ENCODE measurements at places on chromosomes 7 and 10.

DNA sequence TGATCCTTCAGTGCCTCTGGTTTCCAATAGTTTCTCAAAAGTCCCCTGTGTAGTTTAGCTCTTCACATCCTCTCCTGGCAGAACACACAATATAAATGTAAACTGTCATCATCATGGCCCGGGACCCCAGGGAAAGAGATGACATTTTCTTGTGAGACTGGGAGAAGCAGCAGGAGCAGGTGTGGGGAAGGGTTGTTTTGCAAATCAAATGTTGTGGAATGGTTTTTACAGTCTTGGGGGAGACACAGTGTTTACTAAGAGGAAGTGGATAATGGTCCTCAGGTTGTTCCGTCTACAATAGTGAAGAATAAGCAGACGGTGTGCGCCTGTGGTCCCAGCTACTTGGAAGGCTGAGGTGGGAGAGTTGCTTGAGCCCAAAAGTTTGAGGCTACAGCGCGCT, 159.1 kb downstream of the SEC23IP start:
- DNase-seq, result no peak

DNA sequence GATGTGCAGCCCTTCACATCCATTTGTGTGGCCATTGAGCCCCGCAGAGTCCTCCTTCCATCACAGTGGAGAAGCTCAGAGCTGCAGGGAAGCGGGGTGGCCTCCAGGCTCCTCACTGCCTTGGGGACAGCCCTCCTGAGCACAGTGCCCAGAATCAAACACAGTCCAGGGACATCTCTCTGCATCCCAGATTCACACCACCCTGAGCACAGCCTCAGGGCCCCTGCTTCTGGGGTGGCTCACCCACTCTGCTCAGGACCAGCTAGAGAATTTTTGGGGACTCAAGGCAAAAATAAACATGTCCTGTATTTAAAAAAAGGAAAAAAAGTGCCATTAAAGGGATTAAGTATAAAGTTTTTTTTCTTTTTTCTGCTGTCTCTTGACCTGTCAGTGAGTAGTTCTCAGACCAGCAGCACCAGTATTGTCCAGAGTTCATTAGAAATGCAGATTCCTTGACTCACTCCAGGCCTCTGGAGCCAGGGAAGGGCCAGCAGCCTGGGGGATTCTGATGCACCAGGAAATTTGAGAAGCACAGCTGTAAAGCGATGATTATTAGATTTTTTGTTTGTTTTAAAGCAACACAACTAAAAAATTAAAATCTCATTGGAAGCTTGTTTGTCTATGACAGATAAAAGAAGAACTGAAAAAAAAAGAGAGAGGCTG, 61.6 kb downstream of the ARHGAP22 start:
- no peak for DNase-seq

DNA sequence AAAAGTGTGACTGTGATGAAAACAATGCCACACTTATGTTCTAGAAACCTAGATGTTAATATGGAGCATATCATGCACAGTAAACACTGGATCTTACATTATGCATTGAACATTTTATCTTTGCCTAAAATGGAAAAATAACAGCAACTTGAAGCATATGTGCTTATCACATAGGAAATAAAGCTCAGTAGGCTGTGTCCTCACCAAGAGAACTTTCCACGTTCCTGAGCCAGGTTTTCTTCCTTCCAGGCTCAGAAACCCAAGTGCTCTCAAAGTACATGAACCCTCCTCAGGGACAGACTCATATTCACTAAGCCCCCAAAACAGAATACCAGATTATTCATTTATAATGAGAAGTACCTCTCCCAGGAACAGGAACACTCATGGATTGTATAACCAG, 79.4 kb upstream of the PRKAR2B start:
- no peak for DNase-seq

DNA sequence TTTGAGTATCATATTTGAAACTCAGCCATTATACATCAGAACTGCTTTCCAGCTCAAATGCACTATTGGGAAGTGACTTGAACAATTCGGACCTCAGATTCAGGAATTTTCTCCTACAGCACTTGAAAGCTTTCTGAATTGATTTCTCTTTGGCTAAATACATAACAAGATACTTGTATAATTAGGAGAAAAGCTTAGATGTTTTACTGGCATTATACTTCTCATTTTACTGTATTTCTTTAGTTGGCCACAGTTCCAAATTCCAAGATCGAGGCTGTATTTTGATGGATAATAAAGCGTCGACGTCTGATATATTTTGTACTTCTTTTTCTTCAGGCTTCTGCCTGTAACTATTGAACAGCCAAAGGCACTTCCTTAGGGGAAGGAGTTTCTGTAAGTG, 26.7 kb upstream of the LYZL2 start:
- DNase-seq, result no peak

DNA sequence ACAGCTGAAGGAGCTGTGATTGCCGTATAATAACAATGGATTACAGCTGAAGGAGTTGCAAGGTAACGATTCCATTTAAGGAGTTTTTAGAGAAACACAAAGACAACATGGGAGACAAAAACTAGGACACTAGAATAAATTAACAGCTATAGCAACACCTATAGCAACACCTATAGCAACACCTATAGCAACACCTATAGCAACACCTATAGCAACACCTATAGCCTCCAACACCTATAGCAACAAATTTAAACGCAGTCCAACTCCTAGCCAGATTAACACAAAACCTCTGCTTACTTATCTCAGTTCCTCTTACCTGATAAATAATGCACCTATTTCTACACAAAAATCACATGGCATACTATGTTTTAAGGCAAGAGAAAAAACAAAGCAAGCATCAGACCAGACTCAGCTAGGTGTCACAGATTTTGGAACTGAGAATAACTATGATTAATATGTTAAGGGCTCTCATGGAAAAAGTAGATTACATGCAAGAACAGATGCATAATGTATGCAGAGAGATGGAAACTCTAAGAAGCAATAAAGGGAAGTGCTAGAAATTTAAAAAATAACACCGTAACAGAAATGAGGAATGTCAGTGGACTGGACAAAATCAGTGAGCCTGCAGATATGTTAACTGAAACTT, 55.7 kb upstream of the SRPK2 start:
- no peak for DNase-seq

- DNase-seq, result no peak
These were observed 80.6 kb upstream of the LAMB4 start for GRCh38 chr7:108210796-108211195.

- DNase-seq, result no peak
These were observed 40.9 kb downstream of the FRMPD2 start for GRCh38 chr10:48233559-48234005.

GRCh38 chr10:24381235-24382010, 172.5 kb downstream of the KIAA1217 start:
- no peak for DNase-seq

DNA sequence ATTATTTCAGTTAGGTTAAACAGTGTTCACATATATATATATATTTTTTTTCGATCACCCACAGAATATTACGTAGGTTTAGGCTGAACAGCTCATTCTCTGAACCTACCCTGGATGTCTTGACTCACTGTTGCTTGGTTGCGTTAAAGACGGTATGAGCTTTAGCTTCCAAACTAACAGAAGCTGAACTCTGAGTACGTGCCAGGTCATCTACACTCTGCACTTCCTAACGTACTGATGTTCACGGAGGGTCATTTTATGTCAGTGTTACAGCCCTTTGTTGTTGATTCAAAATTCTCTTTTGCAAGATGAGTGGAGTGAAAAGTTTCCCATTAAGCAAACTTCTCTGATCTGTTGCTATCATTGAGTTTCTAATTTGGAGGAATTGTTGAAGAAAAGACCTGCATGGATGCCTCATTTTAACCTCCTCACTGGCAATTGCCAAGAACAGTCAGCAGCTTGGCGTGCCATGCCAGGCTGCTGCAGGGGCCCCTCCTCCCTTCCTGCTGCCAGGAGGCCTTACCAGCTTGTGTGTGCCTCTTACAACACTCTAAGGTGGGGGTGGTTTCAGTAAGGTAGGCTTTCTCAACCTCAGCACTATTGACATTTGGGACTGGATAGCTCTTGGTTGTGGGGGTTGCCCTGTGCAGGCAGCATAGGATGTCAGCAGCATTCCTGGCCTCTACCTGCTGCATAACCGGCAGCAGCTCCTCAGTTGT, 44.3 kb downstream of the INSYN2A start:
- no peak for DNase-seq

- no peak for DNase-seq
These were observed 978.6 kb downstream of the SORCS1 start for GRCh38 chr10:106185951-106186350.

DNA sequence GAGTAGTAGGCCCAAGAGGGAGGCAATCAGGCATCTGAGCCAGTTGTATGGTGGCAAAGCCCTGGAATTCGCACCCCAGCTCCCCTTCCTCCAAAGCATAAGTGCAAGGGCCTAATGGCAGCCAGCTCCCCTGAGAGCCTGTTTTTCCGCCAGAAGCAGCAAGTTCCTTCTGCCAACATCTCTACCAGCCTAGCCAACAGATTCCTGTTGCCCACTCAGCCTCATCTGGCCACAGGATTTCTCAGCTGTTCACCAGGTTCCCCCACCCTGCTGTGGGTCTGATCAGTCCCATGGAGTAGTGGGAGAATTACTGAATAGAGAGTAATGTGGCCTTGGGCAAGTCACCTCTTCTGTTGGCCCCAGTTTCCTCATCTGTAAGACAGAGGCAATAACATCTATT, 186.2 kb upstream of the PDE1C start:
- no peak for DNase-seq

DNA sequence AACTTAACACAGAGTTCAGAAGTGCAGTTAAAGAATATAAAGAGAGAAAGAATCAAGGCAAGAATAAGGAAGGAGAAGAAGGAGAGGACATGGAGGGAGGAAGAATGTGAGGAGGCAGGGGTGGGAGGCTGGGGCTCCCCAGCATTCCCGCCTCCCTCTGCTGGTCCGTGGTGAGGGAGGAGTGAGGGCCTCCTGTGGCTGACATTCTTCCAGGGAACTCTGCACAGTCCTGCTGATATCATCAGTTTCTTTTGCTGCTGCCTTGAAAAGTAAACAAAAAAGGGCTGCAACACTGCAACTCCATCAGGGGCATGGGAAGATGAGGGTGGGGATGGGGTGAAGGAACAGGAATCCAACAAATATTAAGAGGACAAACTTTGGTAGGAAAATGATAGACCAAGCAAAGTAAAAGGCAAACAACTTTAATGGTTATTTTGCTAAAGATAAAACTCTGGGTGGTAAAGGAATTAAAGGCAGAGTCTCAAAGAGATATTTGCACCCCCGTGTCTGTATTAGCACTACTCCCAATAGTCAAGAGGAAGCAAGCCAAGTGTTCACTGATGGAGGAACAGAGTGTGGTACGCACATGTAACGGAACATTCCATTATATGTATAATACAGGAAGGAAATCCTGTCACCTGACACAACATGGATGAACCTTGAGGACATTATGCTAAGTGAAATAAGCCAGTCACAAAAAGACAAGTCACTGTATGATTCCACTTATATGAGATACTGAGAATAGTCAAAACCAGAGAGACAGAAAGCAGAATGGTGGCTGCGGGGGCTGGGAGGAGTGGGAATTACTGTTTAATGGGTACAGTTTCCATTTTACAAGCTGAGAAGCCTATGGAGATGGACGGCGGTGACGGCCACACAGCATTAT, 8.0 kb upstream of the SPOCK2 start:
- DNase-seq, result no peak

DNA sequence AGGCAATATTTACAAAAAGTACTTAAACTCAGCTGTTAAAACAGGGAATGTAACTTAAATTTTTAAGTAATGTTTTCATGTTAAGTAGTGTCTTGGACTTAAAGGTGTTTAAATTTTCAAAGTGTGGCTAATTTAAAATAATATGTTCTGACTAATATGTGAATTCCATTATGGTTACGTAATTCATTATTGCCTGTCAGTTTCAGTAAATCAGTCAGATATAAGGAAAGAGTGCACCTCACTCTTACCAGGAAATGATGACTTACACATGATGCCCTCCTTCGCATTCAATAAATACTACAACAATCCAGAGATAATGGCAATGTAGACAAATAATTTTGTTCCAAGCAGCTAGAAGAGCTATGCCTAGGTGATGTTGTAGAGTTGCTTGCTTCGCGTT, 69.0 kb upstream of the WNT16 start:
- DNase-seq, result no peak

- DNase-seq, result no peak
These were observed 95.0 kb downstream of the PAXIP1 start for GRCh38 chr7:154907651-154908620.

- no peak for DNase-seq
These were observed 33.8 kb upstream of the ARMS2 start for GRCh38 chr10:122420624-122421007.

DNA sequence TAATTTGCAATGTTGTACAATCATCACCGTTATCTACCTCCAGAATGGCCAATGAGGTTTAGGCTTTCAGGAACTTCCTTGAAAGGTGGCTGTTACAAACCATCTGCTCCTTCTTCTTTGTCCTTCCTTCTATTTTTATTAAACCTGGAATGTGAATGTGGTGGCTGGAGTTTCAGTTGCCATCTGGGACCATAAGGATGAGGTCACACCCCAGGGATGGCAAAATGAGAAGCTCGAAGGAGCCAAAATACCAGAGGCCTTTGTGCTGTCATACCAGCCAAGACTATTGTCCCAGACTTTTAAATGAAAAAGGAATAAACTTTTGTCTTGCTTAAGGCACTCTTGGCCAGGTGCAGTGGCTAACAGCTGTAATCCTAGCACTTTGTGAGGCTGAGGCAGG, 30.9 kb upstream of the LMTK2 start:
- DNase-seq, result no peak

DNA sequence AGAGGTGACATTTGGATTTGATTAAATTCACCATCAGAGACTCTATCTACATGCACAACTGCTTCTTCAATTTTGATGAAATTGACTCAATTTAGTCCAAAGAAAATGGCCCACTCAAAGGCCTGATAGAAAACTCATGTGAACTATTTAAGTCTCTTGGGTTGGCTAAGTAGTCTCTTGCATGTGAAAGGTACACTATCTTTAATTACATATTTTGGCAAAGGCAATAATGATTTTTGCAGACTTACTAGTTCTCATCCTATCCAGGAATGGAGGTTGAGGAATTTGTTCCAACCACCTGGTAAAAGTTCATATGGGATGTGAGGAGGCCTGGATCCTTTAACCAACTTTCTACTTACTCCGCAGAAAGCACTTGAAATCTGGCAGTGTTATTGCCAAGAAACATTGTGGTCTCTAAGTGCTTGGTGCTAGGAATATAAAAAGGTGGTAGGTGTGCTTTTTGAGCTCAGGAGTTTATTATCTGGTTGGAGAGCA, 618.6 kb upstream of the MKI67 start:
- no peak for DNase-seq

DNA sequence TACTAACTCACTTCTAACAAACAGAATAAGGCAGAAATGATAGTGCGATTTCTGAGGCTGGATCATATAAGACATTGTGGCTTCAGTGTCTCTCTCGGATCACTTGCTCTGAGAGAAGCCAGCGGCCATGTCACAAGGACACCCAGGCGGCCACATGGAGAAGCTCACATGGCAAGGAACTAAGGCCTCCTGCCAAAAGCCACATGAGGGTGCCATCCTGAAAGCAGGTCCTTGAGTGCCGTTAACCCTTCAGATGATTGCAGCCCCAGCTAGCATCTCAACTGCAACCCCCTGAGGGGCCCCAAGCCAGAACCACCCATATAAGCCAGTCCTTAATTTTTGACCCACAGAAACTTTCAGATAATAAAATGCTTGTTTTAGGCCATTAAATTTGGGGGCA, 6.9 kb upstream of the VDAC2 start:
- DNase-seq, result no peak
